Natural killer cell (primary cell): ENCODE measurements at places on chromosomes 16 and 17. TPM values are rescaled to one million over a fixed set of nuclear protein-coding genes. Genes with fewer than 3 reads are reported as not detected.

SPAG5 gene
- total RNA-seq = 18.0 TPM

GRCh38 chr16:84308120-84308519 is 13.4 kb downstream of the WFDC1 start:
- DNase-seq = no peak

- DNase-seq = no peak
These were observed 12.6 kb downstream of the ACTG1 start for GRCh38 chr17:81500047-81500446.

GRCh38 chr16:75114179-75114945 is 2.2 kb downstream of the LDHD start:
- no peak for DNase-seq

RABEP1 gene
- total RNA-seq = 44.2 TPM

DNA sequence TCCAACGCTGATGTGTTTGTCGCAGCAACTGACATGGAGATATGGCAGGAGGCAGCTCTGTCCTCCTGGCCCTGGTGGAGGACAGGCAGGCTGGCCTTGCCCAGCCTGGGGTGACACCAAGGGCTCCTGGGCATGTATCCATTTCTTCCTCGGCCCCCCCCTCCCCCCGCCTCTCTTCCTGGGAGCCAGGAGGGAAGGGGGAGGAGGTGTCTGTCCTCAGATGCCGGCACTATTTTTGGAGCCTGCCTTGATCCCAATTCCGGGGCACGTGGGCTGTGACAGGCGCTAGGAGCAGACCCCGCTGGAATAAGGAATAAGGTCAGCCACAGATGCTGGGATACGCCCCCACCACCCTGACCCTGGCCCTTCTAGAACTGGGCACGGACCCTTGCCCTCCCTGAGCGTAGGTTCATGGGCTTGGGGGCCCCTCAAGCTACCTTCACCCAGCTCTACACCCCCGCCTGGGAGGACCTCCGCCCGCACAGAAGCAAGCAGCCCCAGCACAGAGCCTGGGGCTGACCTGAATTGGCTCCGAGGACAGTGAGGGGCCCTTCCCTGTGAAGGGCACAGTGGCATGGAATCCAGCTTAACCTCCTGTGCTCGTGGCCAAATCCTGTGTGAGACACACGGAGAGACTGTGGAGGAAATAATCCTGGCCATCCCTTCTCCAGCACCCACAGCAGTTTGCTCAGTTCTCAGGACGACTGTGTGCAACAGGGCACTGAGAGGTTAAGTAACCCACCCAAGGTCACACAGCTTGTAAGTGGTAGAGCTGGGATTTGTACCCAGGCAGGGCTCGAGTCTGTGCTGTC is 24.1 kb downstream of the SEC14L5 start:
- no peak for DNase-seq

DNA sequence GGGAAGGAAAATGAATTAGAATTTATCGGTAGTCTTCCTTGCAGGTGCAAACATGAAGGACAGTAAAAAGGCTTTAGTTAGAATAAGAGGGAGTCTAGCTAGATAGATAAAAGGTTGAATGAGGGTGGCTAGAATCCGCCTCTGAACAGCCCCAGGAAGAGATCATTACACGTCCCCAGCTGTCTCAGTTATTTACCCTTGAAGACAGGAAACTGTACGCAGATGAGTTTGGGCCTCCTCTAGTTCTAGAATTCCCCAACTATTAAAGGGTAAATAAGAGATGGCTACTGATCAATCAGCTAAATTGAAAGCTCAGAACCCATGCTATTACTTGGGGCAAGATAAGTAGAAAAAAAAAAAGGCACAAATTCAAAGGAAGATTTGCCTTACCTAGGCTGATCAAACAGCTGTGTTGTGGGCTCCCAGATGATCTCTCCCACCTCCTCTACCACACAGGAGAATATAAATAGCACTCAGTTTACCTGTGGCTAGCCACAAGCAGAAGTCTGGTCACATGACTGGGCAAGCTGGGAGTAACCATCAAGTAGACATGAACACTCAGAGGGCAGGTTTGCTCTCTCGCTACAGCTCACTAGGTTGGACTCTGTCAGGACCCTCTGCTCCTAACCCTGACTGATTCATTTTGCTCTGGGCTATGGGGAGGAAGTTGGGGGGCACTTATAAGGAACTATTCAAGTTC is 17.0 kb downstream of the FAM117A start:
- peak; percentile 82 for DNase-seq

OR2C1 gene
- not detected for total RNA-seq

FDXR gene
- 7.8 TPM for total RNA-seq

DNA sequence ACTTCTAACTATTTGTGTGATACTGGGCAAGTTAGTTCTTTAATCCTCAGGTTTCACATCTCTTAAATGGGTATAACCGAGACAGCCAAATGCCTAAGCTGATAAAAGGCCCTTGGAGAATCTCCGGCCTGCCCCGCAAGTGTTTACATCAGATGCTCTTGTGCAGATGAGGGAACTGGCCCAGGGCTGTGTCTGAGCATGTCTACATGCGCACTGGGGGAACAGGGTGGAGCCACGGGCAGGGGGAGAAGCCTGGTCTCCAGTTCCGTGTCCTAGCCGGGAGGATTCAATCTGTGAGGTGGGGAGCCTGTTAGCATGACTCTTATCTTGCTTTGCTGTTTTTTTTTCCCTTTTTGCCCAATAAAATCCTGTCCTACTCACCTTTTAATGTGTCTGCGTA is 222.9 kb downstream of the CDH8 start:
- DNase-seq = no peak
